Spinal cord (tissue), 10 donors: ENCODE measurements at places on chromosomes 11 and 22. TPM values are rescaled to one million over a fixed set of nuclear protein-coding genes. Genes with fewer than 3 reads are reported as not detected.

Gene CSNK2A3
- 4.5 TPM for total RNA-seq

Gene RBX1
- total RNA-seq, result 67.6 TPM

Gene JAML
- 9.2 TPM for total RNA-seq

Gene OR51B2
- 0.20 TPM for total RNA-seq

Gene CD3G
- 0.20 TPM for total RNA-seq

Gene FXYD2
- 5.0 TPM for total RNA-seq

Gene CDC42BPG
- 2.0 TPM for total RNA-seq

Gene C11orf91
- not detected for total RNA-seq

Gene BMAL1
- total RNA-seq, result 21.0 TPM

Gene MS4A15
- 0.17 TPM for total RNA-seq

Gene SHISAL1
- 8.2 TPM for total RNA-seq

Gene SPDYC
- not detected for total RNA-seq

Gene MRGPRX4
- 0.20 TPM for total RNA-seq

Gene NTM
- 69.3 TPM for total RNA-seq

Gene NAALADL1
- 25.2 TPM for total RNA-seq

Gene UCP3
- total RNA-seq, result 0.89 TPM

Gene LMNTD2
- total RNA-seq, result 0.79 TPM

Gene OR6T1
- total RNA-seq, result not detected

Gene SLC15A3
- total RNA-seq, result 31.8 TPM

Gene JHY
- 14.8 TPM for total RNA-seq

Gene REXO2
- 76.1 TPM for total RNA-seq

Gene INPP5J
- total RNA-seq, result 3.5 TPM

Gene ME3
- total RNA-seq, result 45.4 TPM

Gene CCDC87
- 0.59 TPM for total RNA-seq

Gene BDNF
- 3.5 TPM for total RNA-seq

Gene EHBP1L1
- 13.9 TPM for total RNA-seq

Gene PYGM
- total RNA-seq, result 13.6 TPM

Gene LRRC74B
- not detected for total RNA-seq

Gene OR4A16
- total RNA-seq, result not detected
